ENCODE measurements at places on chromosomes 6 and 20.

- DNase-seq, result no peak
Measured at GRCh38 chr6:53894091-53894490, 99.3 kb downstream of the LRRC1 start.

- no peak for DNase-seq
Measured at GRCh38 chr6:76742919-76743318, 670.5 kb upstream of the IMPG1 start.

DNA sequence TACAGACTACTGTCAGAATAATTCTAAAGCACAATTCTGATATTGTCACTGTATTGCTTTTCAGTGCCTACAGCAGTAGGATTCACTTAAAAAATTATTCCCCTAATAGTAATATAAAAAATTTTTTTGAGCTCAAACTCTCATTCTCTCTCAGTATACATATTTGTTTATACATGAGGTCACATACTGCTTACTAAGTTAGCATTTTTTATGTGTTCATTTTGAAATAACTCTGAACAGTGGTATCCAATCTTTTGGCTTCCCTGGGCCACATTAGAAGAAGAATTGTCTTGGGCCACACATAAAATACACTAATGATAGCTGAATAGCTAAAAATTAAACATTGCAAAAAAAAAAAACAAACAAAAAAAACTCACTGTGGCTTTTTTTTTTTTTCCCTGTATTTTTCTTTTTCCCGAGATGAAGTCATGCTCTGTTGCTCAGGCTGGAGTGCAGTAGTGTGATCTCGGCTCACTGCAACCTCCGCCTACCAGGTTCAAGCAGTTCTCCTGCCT is 38.6 kb downstream of the ASXL1 start:
- no peak for DNase-seq

GRCh38 chr6:15871276-15871675 is 208.4 kb upstream of the DTNBP1 start:
- no peak for DNase-seq

DNA sequence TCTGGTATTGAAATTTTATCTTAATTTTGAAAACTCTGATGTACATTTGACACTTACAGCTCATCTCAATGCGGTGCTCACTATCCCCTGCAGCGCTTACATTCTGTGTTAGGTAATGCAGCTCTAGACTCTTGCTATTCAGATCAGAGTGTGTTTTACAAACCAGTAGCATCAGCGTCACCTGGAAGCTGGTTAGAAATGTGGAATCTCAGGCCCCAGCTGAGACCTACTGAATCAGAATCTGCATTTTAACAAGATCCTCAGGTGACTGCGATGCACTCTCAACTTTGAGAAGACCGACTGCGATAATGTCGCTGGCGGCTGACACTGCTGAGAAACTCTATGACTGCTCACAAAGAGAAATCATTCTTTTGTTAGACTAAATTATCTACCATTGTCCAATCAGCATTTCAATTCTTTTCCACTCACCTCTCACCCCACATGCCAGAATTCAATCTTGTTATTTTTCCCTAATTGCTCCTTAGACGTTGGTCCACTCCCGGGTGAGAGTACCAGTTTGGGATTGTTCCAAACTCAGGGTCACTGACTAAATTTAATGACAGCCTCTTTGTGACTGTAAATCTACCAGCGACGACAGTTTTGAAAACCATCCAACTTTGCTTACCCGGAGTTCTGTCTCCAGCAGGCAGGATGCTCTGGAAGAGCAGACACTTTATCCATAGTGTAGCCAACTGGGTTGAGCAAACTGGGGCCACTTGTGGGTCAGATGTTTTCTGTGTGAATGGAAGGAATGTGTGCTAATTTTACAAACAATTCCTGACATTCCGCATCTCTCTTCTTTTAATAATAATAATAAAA is 140.1 kb upstream of the BTBD3 start:
- no peak for DNase-seq

DNA sequence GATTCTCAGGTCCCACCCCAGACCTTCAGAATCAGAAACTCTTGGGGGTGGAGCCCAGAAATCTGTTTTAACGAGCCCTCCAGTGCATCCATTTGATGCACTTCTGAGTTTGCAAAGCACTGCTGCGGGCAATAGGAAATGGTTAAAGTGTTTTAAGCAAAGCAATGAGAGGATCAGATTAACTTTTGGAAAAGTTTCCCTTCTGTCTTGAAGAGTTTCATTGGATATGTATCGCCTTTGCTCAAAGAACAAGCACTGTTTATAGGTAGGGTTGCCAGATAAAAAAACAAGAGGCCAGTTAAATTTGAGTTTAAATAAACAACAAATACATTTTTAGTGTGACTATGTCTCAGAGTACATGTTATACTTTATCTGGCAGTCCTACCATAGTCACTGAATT is 226.0 kb downstream of the BMP7 start:
- no peak for DNase-seq

DNA sequence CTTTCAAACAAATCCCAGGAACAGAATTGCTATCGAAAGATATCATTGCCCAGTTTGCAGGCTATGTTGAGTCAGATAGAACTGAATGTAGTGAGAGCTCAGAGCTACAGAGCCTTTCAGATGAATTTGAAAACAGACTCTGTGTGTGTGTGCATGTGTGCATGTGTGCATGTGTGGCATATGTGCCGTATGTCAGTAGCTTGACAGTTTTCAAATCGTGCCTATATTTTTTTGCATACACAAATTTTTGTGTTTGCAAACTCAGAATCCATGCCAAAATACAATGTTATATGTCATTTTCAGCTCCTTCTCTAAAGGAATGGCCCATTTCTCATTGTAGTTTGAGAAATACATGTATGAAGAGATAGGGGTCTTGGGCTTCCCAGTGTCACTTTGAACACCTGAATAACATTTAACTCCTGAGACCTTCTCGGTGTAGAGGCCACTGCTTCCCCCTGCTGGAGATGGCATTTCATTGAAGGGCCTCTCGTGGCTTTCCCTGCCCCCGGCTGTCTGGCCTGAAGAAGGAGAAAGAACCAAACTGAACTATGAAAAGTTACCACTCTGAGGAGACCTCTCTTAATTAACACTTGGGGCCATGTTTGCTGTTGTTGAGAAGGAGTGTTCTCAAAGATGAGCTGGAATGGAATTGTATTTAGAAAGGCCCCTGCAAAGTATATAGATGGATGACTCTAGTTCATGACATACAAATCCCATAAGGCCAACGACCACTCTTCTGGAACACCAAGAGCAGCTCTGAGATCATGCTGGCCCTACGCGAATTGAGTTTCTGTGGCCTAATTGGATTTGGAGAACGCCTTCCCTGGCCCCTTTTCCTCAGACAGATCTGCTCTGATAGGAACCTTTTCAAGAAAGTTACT is 58.7 kb downstream of the VAPB start:
- peak; percentile 40 for DNase-seq

DNA sequence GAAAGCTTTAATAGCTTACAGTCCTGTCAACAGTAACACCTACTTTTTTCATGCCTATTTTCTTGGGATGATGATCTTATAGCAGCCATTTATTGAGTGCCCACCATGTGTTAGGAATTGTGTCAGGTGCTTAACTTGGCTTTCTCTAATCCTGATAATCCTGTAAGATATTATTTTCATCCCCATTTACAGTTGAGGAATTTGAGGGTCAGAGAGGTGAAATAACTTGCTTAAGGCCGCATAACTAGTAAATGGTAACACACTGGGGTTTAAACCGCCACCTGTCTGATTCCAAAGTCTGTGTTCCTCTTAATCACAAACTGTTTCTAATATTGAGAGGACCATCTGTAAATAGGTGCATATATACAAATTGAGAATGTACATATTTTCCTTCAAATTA is 55.5 kb downstream of the NCOA3 start:
- no peak for DNase-seq

GRCh38 chr6:85078058-85078457 is 313.7 kb upstream of the TBX18 start:
- no peak for DNase-seq

DNA sequence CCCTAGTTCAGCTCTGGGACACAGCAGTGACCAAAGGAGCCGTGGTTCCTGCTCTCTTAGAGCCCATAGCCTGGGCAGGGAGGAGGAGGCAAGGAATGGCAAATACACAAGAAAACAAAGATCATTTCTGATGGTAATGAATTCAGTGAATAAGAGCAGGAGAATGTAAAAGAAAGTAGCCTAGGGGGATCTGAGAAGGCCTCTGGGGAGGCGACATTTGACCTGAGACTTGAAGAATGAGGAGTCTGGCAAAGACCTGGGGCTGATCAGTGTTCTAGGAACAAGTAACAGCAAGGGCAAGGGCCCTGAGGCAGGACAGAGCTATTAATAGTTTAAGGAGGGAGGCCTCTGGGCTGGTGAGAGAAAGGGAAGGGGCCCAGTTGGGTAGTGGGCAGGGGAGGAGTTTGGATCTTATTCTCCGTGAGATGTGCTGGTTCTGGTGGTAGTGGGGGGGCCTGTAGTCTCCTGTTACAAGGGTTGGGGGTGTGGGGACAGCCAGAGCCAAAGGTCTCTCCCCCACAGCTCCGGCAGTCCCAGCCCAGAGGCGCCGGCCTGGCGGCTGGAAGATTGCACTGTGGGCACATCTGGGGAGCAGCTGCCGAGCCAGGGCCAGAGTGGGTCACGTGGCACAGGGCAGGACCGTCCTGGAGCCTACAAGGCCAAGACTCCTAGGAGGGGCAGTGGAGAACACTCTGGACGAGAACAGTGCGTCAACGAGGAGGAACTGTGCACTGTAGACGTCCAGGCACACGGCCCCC is 9.3 kb upstream of the ID1 start:
- peak; percentile 94 for DNase-seq

GRCh38 chr20:38889792-38890496 is 36.3 kb upstream of the FAM83D start:
- no peak for DNase-seq

DNA sequence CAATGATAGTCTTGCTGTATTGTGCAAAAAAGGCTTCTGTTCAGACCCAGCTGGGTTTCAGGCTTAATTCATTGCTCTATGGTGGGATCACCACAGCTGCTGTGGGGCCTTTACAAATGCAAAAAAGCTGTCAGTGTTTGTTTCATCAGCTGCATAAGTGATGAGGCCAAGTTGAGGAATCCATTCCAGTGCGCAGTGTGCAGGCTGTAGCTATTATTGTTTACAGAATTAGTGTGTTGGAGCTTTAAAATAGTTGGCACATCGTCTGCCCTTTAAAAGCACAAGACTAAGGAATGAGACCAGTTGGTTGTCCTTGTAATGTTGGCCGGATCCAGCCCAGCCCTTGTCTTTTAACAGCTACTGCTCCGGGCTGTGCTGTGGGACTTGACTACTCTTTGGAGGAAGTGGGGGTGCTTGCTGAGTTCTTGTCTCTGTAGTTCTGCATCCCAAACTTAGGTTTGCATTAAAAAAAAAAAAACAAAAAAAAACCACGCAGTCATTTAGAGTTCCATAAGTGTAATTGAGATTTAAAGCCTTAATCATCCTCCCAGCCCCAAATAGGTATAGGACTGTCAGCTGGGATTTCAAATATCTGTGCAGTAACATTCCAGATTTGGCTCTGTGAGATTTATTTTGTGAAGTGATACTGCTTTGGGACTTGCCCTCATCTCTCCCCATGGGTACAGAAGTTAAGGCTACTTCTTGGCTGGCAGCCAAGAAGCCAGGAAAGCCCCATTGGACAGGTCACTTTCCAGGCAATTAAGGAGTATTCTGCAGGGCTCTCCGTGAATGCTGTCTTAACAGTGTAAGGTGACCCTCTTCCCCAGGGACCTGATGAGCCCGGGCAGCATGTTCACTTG is 19.3 kb downstream of the JARID2 start:
- DNase-seq, result no peak

DNA sequence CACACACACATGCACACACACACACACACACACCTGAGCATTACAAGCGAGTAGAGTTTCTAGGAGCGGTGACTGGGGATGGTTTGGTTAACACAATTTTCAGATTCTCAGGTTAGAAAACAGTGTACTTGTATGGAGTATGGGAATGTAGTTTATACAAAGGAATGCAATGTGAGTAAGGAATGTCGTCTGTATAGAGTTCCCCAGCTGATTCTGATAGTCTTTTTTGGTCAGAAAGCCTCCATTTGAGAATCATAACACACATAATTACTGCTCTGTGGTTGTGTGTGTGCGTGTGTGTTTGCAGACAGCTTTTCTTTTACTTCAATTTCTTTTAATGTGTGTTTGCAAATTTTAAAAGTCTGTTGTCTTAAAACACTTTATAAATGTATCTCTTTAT is 93.2 kb downstream of the MYO6 start:
- no peak for DNase-seq

DNA sequence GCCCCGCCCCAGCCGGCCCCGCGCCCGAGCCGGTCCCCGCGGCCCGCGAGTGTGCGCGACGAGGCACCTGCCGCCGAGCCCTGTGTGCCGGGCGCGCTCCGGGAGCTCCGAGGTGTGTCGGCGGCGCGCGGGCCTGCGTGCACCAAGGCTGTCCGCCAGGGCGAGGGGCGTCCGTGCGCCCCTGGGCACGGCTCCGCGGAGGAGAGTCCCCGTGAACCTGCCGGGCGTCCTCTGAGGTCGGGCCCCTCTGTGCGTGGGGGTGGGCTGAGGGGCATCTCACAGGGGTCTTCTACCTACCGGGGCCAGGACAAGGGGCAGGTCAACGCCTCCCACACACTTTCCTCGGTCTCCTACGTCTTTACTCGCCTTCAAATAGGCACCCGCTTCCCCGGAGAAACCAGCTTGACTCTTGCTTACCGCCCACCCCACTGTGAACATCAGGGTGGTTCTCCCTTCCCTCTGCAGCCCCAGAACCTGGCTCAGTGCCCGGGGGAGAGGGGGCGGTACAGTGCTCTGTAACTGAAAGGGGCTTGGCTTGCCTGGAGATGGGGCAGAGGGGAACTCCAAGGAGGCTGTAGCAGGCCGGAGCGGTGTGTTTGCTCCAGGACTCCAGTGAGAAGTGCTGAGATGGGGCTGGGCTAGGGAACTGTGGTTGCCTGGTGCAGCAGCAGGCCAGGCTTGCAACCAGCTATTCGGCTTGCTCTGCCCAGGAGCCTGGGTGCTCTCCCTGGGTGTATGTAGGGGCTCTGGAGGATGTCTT is at the start of gene SAMD10:
Gene SAMD10 (minus strand): TSS at position 86 of the 760 bp plus-strand sequence. CDS start 175 bp downstream, outside the sequence.
- no peak for DNase-seq

DNA sequence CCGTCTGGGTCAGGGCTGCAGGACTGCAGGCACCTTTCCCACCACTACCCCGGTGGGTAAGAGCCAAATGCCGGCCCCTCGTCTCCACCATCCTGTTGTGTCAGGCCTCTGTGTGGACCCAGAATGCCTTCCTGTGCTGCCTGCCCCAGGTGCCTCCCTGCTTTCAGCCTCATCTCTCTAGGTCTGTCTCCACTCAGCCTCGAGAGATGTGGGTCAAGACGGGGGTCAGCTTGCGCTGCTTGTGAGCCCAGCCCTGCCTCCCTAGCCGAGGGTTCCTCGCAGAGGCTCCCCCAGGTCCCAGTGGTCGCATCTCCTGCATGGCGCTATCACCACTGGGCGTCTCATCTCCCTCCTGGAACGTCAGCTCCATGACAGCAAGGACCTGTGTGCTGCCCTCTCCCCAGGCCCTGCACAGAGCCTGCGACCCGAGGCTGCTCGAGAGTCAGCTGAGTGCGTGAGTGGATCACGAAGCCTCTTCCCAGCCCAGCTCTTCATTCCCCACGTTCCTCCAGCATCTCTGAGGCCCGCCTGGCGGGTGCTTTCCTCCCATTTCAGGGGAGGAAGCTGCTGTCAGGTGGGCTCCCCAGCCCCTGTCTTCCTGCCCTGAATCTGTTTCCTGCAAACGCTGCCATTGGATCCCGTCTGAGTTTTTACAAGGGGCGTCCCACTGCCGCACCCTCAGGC is 38.7 kb upstream of the ZBP1 start:
- DNase-seq, result no peak
